Activated CD4-positive, alpha-beta memory T cell treated with anti-CD3 and anti-CD28 coated beads, Interleukin-2, amount 10 ng/mL, durations not matched to agents 7 days and 5 days (primary cell): ENCODE measurements at places on chromosomes 1 and 21. TPM values are rescaled to one million over a fixed set of nuclear protein-coding genes. Genes with fewer than 3 reads are reported as not detected.

DNA sequence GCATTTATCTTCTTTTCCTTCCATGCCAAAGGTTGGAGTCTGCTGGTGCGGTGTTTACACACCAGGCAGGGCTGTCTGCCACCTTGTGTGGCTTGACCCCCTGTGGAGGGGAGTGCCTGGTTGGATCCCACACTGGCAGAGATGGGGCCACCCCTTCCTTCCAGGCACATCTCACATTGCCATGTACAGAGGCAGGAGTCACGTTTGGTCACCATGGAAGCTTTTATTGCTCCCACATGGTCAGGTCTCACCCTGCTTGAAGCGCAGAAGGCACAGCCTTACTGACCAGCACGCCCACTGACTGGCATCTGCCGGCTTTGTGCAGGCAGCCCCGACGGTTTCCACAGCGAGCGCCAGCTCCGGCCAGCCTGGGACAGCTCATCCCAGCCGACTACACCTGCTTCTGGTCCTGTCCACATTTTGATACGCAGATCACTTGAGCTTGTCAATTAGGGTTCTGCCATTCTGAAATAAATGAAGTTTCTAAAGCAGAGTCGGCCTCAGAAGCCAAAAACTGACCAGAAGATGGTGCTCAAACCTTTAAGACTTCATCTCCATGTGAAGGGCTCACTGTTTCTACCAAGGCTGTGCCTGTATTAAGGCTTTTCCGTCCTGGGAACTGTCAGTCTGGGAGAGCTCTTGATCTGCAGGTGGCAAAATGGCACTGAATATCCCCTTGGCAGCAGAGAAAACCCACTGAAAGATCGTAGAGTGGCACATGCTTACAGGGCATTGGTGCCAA lies 35.6 kb upstream of the EPHA8 start:
- peaks cover 3% of the 10 kb centered on the region for H3K36me3 ChIP-seq
- no peak overlapping the region for H3K4me3 ChIP-seq
- H3K27ac ChIP-seq, result no peak overlapping the region
- no peak for DNase-seq
- H3K4me1 ChIP-seq, result no peaks in the 10 kb centered on the region
- H3K27me3 ChIP-seq, result no peaks in the 10 kb centered on the region

DNA sequence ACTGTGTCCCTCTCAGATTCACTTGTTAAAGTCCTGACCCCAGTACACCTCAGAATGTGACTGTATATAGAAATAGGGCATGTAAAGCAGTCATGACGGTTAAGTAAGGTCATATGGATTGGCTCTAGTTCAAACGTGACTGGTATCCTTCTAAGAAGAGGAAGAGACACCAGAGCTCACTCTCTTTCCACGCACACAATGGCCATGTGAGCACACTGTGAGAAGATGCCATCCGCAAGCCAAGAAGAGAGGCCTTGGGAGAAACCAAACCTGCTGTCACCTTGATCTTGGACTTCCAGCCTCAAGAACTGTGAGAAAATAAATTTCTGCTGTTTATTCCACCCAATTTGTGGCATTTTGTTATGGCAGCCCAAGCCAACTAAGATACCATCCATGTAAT lies 56.8 kb upstream of the IRF2BP2 start:
- H3K4me3 ChIP-seq, result no peak overlapping the region
- no peak overlapping the region for H3K27ac ChIP-seq
- no peaks in the 10 kb centered on the region for H3K4me1 ChIP-seq
- no peaks in the 10 kb centered on the region for H3K27me3 ChIP-seq
- DNase-seq, result no peak

- no peaks in the 10 kb centered on the region for H3K4me1 ChIP-seq
- H3K36me3 ChIP-seq, result no peaks in the 10 kb centered on the region
- H3K27me3 ChIP-seq, result no peaks in the 10 kb centered on the region
- no peak overlapping the region for H3K4me3 ChIP-seq
- H3K27ac ChIP-seq, result no peak overlapping the region
Measured at GRCh38 chr1:222064388-222065211, 322.7 kb upstream of the DUSP10 start.

GRCh38 chr1:40785446-40785845 lies 1.9 kb downstream of the KCNQ4 start:
- peaks cover 3% of the 10 kb centered on the region for H3K36me3 ChIP-seq
- H3K27me3 ChIP-seq, result peaks cover 37% of the 10 kb centered on the region
- H3K4me1 ChIP-seq, result peaks cover 8% of the 10 kb centered on the region

The SERPINC1 gene
- not detected for total RNA-seq

- no peak overlapping the region for H3K4me3 ChIP-seq
- DNase-seq, result no peak
Measured at GRCh38 chr1:172238965-172239364, 181.5 kb upstream of the C1orf105 start.

DNA sequence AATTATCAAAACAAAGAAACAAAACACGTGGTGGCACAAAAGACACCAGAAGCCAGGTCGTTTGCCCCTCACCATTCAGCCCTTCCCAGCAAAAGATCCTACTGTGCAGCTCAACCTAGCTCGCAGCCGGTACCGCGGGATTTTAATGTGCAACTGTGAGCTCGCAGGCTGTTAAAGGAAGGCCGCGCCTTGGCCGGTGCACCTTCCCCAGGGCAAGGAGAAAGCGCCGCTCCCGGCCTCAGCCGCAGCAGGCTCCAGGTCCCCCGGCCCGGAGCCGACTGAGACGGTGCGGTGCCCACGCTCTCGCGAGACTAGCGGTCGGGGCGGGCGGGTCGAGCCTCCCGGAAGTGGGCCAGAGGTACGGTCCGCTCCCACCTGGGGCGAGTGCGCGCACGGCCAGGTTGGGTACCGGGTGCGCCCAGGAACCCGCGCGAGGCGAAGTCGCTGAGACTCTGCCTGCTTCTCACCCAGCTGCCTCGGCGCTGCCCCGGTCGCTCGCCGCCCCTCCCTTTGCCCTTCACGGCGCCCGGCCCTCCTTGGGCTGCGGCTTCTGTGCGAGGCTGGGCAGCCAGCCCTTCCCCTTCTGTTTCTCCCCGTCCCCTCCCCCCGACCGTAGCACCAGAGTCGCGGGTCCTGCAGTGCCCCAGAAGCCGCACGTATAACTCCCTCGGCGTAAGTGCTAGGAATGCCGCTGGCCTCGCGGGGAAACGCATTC lies at the start of gene AGL:
Gene AGL, plus strand, starts transcription at position 618 of the 715 bp plus-strand sequence. CDS start 682 bp downstream, outside the sequence.
- no peaks in the 10 kb centered on the region for H3K27me3 ChIP-seq
- H3K36me3 ChIP-seq, result peaks cover 14% of the 10 kb centered on the region
- peak within 1 kb of the TSS; percentile 75 for H3K27ac ChIP-seq
- H3K4me3 ChIP-seq, result peak within 1 kb of the TSS; percentile 85

The OR2AK2 gene
- total RNA-seq, result not detected

The RGS13 gene
- total RNA-seq, result not detected

GRCh38 chr1:59570524-59570923 lies 244.2 kb upstream of the HOOK1 start:
- H3K27ac ChIP-seq, result no peak overlapping the region
- no peak overlapping the region for H3K4me3 ChIP-seq
- H3K36me3 ChIP-seq, result no peaks in the 10 kb centered on the region
- peaks cover 37% of the 10 kb centered on the region for H3K4me1 ChIP-seq

The LRRN2 gene
- 0.10 TPM for total RNA-seq

GRCh38 chr1:26853156-26853555 lies 9.8 kb upstream of the SFN start:
- H3K36me3 ChIP-seq, result peaks cover 78% of the 10 kb centered on the region
- H3K27ac ChIP-seq, result no peak overlapping the region
- peak; percentile 76 for DNase-seq
- H3K4me3 ChIP-seq, result no peak overlapping the region

GRCh38 chr1:39711104-39711965 lies 20.1 kb upstream of the HPCAL4 start:
- H3K36me3 ChIP-seq, result no peaks in the 10 kb centered on the region
- H3K27ac ChIP-seq, result no peak overlapping the region
- DNase-seq, result no peak
- H3K4me3 ChIP-seq, result no peak overlapping the region

- H3K4me3 ChIP-seq, result no peak overlapping the region
- H3K36me3 ChIP-seq, result no peaks in the 10 kb centered on the region
- H3K27me3 ChIP-seq, result peaks cover 39% of the 10 kb centered on the region
- no peaks in the 10 kb centered on the region for H3K4me1 ChIP-seq
Measured at GRCh38 chr1:203104789-203105390, 19.1 kb upstream of the MYOG start.

GRCh38 chr1:240575981-240576662 lies 35.8 kb downstream of the GREM2 start:
- H3K27ac ChIP-seq, result peak overlapping the region; percentile 88
- H3K36me3 ChIP-seq, result peaks cover 8% of the 10 kb centered on the region
- H3K4me1 ChIP-seq, result peaks cover 28% of the 10 kb centered on the region
- H3K27me3 ChIP-seq, result peaks cover 2% of the 10 kb centered on the region
- peak overlapping the region; percentile 48 for H3K4me3 ChIP-seq

DNA sequence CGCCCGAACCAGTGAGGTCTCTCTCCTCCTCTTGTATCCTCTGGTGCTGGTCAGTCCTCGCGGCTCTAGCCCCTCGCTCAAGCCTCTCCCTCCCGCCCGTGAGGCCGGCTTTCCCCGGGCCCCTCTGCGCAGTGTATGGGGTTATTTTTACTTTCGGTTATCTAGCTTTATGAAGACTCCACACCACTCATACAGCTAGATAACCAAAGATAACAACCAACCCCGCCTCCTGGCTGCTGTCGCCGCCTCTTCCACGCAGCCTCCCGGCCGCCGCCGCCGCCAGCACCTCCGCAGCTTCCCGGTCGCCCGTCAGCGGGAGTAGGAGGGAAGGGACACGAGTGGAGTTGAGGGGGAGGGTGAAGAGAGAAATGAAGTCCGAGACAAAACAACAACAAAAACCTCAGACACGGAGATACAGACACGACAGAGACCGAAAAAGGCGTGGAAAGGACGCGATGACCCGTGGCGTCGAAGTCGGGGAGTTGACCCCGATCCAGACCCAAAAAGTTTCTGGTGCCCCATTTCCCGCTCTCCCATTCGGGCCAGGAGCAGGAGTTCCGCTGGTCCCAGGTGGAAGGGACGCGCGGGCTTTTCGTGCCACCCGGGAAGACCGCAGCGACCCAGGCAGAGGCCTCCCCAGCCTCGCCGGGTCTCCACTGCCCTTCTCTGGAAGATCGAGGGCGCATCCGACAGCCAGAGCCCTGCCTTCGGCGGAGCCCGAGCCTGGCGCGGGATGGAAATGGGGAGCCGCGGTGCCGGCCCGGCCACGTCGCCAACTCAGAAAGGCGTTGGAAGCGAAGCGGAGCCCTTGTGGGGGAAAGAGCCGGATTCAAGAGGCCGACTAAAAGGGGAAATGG lies 51.4 kb downstream of the RHBG start:
- peak; percentile 57 for DNase-seq
- no peak overlapping the region for H3K27ac ChIP-seq
- peaks cover 20% of the 10 kb centered on the region for H3K4me1 ChIP-seq

The DIP2A gene
- 53.2 TPM for total RNA-seq
